ENCODE measurements at places on chromosomes 7 and 10. TPM values are rescaled to one million over a fixed set of nuclear protein-coding genes. Genes with fewer than 3 reads are reported as not detected.

Gene ATG9B
- 3.9 TPM for total RNA-seq

Gene ADRA2A
- total RNA-seq: 6.0 TPM

Gene SNX13
- total RNA-seq: 76.8 TPM

Gene ZNF680
- total RNA-seq: 52.1 TPM

Gene POLR2J2
- 5.3 TPM for total RNA-seq

Gene AGR3
- total RNA-seq: not detected

Gene CDHR1
- total RNA-seq: 5.3 TPM

Gene GRM8
- 28.4 TPM for total RNA-seq

Gene RAMP3
- total RNA-seq: 6.2 TPM

Gene COL1A2
- total RNA-seq: 116 TPM

Gene NANOS1
- total RNA-seq: 15.7 TPM

Gene PLEKHS1
- not detected for total RNA-seq

Gene PIK3CG
- 1.8 TPM for total RNA-seq

Gene FBXL13
- 18.5 TPM for total RNA-seq

Gene NPFFR1
- 5.1 TPM for total RNA-seq

Gene SEMA3A
- total RNA-seq: 16.4 TPM

Gene PPP1R3C
- 47.3 TPM for total RNA-seq

Gene PSD
- total RNA-seq: 108 TPM

Gene RBM33
- 33.0 TPM for total RNA-seq

Gene SORBS1
- 90.7 TPM for total RNA-seq

Gene KIAA1549
- 30.4 TPM for total RNA-seq

Gene FOXK1
- 37.8 TPM for total RNA-seq

Gene TRIM56
- 3.0 TPM for total RNA-seq

Gene MSS51
- 3.5 TPM for total RNA-seq

Gene SORCS1
- 30.2 TPM for total RNA-seq

Gene TCERG1L
- total RNA-seq: 9.0 TPM

Gene IGF2BP3
- total RNA-seq: 48.2 TPM

Gene NRCAM
- 205 TPM for total RNA-seq

Gene CYP2C19
- not detected for total RNA-seq

Gene PLPP4
- 29.1 TPM for total RNA-seq

Gene ASAH2B
- total RNA-seq: 12.2 TPM

Gene MYL7
- total RNA-seq: not detected

Gene IFIT1
- total RNA-seq: 17.1 TPM

Gene SPOCK2
- total RNA-seq: 207 TPM

Gene TM9SF3
- total RNA-seq: 134 TPM

Gene TMEM273
- total RNA-seq: 2.1 TPM

Gene LRRC61
- 12.9 TPM for total RNA-seq

Gene LMTK2
- 49.8 TPM for total RNA-seq

Gene SPACDR
- total RNA-seq: not detected

Gene MOGAT3
- total RNA-seq: not detected

Gene ASZ1
- total RNA-seq: not detected

Gene UPK3BL2
- 2.8 TPM for total RNA-seq

Gene EXOC4
- total RNA-seq: 128 TPM

Gene HOXA4
- not detected for total RNA-seq

Gene GLI3
- total RNA-seq: 5.1 TPM

Gene PAX4
- not detected for total RNA-seq

Gene UPK3B
- total RNA-seq: 0.23 TPM

Gene MRPS24
- 34.1 TPM for total RNA-seq

Gene MYO3A
- 9.7 TPM for total RNA-seq

Gene TFPI2
- total RNA-seq: 0.92 TPM

Gene CYP3A4
- total RNA-seq: not detected

Measured in diencephalon (tissue), 1 donor.